ENCODE measurements at places on chromosomes 7 and 10. TPM values are rescaled to one million over a fixed set of nuclear protein-coding genes. Genes with fewer than 3 reads are reported as not detected.
A peak's percentile ranks its signal among the peaks of the same experiment; 100 is the strongest.

- no peak for DNase-seq
Observed at GRCh38 chr7:142454862-142455261, 197.0 kb upstream of the PRSS58 start.

The OR6V1 gene
- not detected for total RNA-seq

DNA sequence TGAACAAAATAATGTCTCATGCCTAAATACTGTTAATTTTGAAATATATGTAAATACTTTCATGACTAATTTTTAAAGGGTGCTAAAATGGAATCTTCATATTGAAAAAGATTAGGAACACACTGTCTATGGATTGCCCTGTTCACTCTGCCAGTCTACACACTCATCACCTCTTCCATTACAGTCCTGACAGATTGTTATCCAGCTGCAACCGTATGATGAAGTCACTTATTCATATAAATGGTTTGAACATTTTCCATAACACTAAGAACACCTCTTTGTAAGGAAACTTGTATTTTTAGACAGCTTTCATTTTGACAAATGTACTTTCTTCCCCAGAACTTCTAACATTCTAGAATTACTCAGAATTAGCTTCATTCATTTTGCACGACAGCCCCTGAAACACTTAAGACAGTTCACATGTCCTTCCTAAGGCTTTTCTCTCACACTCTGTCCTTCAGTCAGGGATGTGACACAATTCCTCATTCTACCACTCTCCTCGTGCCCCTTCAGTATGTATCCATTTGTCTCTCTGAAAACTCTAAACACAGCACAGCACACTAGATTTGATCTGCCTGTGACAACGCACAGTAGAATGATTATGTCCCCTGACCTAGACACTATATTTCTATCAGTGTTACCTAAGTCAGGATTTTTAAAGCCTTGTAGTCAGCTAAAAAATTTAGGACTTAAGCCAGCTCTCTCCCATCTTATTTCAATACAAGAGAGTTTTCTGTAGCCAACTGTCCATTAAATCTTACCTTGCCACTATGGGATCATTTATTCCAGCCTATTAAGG, 71.9 kb downstream of the ORC5 start:
- no peak for DNase-seq

The GBF1 gene
- 27.2 TPM for total RNA-seq

GRCh38 chr10:110486680-110487410, 10.9 kb upstream of the DUSP5 start:
- no peak for DNase-seq

DNA sequence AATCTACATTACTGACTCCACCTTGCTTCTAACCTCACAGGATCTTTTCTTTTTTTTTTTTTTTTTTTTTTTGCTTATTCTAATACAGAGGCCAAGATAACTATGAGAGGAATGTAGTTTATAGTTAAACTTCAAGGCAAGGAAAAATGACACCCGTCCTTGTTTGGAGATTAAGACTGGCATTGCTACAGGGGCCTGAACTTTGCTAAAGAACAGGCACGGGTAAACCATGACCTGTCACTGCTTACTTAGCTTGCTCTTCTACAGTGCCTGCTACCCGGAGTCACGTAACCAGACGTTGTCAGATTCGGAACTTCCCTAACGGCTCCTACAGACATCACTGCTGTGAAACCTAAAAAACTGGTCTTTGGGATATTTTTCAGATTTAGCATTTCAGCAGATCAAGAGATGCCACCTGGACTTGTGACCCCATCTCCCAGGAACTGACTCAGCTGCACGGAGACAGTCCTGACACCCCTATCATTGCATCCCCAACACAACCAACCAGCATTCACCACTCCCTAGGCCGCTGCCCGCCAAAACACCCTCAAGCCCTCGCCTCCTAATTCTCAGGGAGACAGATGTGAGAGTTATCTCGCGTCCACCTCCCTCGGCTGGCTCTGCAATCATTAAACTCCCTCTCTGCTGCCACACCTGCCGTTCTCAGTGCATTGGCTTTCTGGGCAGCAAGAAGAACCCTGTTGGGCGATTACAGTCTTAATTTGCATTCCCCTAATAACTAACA, 27.5 kb downstream of the MAD1L1 start:
- peak; percentile 23 for DNase-seq

The OPALIN gene
- not detected for total RNA-seq

The MSMB gene
- 0.84 TPM for total RNA-seq

The PLXDC2 gene
- 5.1 TPM for total RNA-seq

- no peak for DNase-seq
Observed at GRCh38 chr7:45129181-45129800, 17.8 kb upstream of the TBRG4 start.

The KAZALD1 gene
- total RNA-seq = 0.93 TPM

- DNase-seq = peak; percentile 31
Observed at GRCh38 chr7:157462419-157462771, 125.6 kb downstream of the DNAJB6 start.
